ENCODE measurements at places on chromosomes 2 and 18. TPM values are rescaled to one million over a fixed set of nuclear protein-coding genes. Genes with fewer than 3 reads are reported as not detected.

GRCh38 chr2:39913648-39914461 lies 134.8 kb upstream of the THUMPD2 start:
- no peak for DNase-seq

Gene CRYGC
- not detected for total RNA-seq

Gene COBLL1
- total RNA-seq = 68.3 TPM

GRCh38 chr2:102664471-102664909 lies 45.1 kb downstream of the SLC9A2 start:
- no peak for DNase-seq

DNA sequence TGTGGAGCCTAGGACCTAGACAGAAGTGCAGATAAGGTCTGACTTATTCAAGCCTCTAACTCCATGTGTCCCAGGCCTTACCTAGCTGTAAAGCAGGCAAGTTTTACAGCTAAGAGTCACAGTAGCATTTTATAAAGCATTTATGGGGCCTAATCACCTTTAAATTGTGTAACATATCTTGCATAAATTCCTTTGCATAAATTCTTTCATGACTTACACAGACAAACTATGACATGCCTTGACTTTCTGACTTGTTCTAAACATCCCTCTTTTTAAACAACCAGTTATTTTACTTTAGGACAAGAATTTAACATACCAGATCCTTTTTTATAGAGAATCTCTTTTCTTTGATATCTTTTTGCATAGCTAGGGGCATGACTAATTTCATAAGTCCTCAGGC lies 1257.8 kb upstream of the NRXN1 start:
- no peak for DNase-seq

DNA sequence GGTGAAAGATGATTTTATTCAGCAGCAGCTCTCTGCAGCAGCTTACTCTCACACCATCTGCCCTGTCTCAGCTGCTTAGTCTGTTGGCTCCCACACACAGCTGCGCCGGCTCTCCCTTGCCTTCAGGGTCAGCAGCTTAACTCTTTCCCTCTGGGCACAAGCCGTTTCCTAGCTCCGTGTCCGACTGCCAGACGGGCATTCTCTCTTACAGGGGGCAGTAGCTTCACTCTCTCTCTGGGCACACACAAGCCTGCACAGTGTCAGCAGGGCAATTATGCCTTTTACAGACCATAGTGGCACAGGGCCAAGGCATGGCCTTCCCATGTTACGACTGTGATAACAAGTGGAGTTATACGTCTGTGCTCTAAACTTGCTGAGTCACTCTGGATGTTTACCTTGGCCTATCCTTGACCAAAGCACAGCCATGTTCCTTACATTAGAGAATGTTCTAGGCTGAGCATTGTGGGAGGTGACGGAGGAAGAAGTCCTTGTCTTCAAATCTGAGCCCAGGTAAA lies 31.7 kb downstream of the PCARE start:
- DNase-seq = no peak

DNA sequence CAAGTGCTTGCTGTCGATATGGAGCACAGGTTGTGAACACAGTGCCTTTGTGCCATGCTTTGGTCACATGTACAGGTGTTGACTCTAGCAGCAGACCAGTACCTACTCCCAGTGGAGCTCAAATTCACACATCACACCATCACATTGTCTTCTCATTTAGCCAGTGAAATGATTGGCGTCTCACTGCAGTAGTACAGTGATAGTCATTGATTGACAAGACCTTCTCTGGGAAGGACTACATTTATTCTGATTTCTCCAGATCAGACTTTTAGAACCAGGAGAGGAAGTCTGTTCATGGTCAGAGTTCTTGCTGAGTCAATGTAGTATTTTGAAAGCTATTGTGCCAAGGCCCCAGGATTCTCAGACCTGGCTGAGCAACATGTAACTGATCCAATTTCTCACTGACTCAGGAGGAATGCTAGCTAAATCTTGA lies 75.2 kb downstream of the FMNL2 start:
- no peak for DNase-seq

- no peak for DNase-seq
These were observed 276.9 kb downstream of the PTPRM start for GRCh38 chr18:7844017-7844416.

GRCh38 chr2:46082531-46083485 lies 214.4 kb upstream of the EPAS1 start:
- no peak for DNase-seq

Gene TXNDC2
- total RNA-seq = not detected

Gene GALR1
- not detected for total RNA-seq

Measured in esophagus squamous epithelium (tissue), 5 donors.